ENCODE measurements at places on chromosomes 16 and 17.

- no peak for DNase-seq
These were observed 44.5 kb downstream of the EFCAB13 start for GRCh38 chr17:47368262-47368661.

DNA sequence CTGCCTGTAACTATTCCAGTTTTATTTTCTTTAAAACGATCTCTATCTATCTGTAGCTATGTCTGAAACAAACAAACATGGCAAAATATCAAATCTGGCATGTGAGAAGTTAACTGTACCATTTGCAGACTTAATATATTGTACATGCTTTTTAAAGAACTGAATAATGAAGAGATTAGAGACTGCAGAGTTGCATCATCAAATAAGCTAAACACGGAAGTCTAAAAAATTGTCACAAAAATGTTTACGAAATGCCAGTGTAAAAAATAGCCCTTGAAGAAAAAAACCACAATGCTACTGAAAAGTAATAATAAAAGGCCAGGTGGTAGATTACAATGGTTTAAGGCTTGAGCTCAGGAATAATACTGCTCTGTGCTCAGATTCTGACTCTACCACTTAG is 43.1 kb downstream of the HS3ST3A1 start:
- DNase-seq, result no peak

DNA sequence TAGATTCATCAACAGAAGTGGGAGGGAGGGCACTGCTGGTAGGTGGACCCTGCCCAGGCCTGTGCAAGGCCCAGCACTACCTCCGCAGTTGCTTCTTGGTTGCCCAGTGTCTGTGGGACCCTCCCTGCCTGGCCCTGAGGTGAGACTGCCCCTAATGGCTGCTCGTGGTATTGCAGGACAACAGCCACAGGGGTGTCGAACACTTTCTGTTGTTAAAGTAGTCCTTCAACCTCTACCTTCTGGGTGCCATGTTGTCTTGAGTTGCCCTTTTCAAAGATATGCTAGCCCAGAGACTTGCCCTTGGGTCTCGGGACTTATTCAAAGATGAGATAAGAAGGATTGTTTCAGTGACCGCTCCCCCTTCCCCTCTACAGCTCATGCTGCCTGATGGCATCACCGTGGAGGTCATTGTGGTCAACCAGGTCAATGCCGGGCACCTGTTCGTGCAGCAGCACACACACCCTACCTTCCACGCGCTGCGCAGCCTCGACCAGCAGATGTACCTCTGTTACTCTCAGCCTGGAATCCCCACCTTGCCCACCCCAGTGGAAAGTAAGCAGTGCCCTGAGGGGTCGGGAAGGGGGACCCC is 29.1 kb downstream of the AKAP1 start:
- DNase-seq, result no peak

DNA sequence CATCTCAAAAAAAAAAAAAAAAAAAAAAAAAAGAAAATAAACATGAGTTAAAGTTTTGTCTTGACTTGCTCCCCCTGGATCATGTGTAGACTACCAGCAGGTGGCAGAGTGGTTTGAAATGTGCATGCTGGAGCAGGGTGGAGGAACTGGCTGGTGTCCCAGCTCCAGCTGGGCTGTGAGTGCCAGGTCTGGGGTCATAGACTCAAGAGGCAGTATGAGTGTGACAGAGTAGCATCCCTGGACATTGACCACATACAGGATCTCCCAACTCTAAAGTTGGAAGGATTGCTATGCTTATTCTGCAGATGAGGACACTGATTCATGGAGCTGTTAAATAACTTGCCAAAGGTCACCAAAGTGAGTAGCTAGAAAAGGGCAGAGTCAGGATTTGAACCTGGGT is 198.0 kb upstream of the MPHOSPH6 start:
- no peak for DNase-seq

- DNase-seq, result no peak
These were observed 12.3 kb downstream of the KANSL1 start for GRCh38 chr17:46180892-46181274.

DNA sequence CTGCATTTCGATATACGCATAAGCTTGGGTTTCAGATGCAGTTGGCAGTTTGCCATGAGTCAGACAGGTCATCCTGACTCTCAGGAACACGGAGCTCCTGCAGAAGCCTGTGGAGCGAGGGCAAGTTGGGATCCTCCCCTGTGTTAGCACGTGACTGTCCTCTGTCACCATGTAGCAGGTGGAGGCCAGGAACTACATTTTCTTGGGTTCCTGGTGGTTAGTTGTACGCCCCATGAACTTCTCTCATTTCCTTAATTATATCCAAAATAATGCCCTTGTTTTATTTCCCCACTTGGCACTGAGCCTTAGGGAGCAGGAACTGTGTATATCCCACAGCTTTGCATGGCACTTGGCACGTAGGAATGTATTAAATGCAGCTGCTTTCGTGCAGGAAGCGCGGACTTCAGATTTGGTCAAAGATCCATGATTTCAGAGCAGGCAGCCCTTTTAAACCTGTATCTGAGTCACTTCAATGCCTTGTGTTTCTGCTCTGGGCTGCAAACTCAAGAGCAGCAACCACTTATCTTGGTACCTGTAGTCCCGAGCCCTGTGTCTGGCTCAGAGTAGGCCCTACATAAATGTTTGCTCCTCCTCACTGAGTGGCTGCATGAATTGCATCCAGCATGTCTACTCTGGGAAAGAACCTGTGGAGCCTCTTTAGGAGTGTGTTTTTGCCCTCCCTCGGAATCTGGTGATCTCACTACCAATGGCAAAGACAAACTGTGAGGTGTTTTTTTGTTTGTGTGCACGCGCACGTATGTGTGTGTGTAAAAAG is 428.4 kb downstream of the MAF start:
- DNase-seq, result no peak

DNA sequence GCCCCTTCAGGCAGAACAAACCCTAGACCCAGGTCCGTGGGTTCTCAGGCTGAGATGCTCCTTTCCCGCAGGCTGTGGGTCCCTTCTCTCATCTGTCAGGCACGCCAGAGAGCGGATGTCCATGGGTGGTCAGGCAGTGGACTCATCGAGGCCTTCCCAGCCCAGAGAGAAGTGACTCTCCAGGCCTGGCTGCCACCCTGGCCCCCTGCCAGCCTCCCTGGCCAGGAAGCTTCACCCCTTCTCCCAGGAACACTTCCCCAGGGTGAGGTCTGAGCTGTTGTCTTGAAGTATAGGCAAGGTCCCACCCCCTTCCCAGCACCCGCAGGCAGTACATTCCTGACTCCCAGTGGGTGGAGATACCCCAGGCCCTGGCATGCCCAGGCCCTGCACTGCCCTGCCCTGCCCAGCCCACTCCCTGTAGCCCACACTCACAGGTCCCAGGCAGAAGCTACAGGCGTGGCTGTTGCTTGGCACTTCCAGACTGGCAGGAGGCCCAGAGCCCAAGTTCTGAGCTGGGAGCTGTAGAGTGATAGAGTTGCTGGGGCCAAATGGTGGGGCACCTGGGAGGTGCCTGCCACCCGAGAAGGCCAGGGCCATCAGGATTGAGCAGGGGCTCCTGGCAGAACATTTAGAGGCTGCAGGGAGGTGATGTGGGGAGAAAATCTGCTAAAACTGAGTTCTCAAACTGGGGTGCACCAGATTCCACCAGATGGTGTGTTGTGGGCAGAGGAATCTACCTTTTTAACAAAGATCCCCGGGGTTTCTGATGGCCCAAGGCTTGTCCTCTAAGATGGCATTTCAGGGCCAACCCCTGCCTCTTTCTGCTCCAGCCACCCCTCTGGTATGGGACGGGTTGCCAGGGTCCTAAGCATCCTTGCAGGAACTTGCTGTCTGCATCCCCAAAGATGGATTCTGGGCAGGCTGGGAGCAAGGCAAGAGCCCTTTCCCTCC is 6.7 kb downstream of the ITGA3 start:
- DNase-seq, result peak; percentile 54

GRCh38 chr17:28895794-28896447 is 1.6 kb downstream of the FLOT2 start:
- no peak for DNase-seq

DNA sequence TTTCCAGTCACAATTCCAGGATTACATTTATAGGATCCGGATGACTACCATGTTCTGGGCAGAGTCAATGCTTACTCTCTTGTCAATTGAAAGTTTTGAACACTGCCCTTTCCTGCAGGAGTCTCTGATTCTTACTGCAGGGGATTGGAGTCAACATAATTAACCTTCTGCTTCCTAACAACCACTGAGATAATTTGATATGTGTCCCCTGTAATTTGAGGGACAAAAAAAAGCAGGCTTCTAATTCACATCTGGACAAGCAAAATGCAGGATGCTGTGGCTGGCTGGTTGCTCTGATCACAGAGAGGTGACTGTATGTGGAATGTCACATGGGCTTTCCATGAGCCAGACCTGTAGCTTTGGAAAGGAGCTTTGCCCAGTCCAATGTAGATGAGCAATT is 54.9 kb downstream of the PMP22 start:
- DNase-seq, result no peak

- no peak for DNase-seq
These were observed 17.0 kb downstream of the BCL7C start for GRCh38 chr16:30876867-30877266.

- DNase-seq, result no peak
These were observed 1.2 kb upstream of the CBLN1 start for GRCh38 chr16:49282690-49283375.

DNA sequence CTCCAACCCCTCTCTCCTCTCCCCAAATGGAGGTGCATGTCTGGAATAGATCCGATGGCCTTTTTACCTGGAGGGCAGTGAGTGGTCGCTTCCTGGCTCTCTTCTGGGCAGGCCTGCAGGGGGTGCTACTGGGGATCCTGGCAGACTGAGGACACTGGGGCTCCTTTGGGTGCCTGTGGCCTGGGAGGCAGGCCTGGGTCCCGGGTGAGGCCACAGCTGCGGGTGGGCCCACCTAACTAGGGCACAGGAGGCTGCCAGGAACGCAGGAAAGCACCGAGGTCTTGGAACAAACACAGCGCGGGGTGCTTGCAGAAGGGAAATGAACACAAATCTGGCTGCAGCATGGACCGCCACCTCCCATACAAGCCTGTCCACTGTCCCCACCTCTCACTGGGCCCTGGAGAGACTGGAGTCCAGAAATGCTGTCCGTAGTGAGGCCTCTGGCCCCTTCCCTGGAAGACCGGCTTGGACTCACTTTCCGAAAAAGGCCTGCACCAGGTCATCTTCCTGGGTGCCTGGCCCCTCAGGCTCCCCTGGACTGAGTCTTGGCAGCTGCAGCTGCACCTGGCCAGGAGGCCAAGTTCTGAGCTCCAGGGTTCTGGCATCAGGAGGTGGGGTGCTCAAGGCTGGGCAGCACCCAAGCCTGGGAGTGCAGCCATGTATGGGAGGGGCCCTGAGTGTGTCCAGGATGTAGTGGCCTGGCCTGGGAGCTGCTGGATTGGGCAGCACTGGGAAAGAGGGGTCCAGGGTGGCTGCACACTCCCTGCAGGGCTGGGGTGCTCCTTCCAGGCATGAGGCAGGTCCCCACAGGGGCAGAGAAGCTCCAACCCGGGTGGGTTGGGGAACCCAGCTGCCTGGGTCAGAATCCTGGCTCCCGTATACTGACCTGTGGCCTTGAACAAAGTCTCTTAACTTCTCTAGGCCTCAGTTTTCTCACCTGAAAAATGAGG is 195.1 kb downstream of the IRF8 start:
- no peak for DNase-seq

DNA sequence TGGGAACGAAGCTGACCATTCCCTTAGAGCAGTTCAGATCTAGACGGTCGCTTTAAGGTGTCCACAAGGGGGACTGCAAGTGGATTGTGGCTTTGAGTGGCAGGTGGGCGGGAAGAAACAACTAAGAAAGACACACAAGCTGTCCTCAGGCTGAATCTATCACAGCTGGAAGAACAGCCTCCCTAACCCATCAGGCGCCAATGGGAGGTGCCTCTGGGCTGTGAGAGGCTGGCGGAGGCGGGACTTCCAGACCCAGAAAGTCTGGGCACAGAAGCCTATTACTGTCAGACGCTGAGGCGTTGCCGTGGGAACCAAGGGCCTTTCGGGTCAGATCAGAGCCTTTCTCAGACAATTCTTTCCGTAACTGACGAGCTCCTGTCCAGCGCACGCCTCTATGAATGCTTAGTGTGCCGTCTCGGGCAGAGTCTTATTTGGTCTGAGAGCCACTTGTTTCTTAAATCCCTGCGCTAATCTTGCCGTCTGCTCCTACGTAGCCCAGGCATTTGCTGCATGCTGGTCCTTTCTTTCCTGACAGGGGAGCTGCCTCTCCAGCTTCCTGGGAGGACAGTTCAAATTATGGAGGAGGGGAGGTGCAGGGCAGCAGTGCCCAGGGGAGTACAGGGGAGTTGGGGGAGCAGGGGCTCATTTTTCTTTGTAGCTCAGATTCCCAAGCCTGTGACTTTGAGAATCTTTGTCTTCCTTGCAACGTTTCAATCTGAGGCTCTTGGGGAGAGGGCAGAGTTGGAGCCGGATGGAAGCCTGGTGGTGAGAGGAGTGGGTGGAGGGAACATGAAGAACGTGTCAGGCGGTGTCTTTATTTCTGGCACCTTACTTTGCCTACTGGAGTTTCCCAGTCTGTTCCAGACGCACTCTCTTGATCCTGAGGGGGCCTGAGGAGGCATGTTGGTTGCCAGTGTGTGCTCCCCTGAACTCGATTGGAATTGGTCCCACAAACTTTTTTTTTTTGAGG is 618.7 kb downstream of the KCNJ18 start:
- DNase-seq, result no peak

DNA sequence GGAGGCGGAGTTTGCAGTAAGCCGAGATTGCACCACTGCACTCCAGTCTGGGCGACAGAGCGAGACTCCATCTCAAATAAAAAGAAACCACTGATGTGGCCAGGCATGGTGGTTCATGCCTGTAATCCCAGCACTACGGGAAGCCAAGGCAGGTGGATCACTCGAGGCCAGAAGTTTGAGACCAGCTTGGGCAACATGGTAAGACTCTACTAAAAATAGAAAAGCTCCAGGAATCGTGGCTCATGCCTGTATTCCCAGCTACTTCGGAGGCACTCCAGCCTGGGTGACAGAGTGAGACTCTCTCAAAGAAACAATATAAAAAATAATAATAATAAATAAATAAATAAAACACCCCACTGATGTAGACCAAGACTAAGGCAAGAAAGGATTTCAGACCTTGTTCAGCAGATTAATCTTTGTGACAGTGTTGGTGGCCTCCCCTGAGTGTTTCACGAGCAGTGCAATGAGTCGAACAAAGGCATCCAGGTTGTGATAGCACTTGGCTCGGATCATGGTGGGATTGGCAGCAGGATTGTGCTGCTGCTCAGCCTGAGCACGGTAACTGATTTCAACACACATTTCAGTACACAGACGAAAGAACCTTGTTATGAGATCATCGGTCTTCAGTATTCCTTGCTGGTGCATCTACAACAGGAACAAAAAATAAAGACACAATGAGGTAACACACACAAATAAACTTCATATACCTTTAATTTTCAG is 18.6 kb downstream of the SETD6 start:
- DNase-seq, result no peak

Data from skeletal muscle cell (primary cell).